ENCODE measurements at places on chromosomes 7 and 10.

- DNase-seq = no peak
Observed at GRCh38 chr10:89262086-89263051, 10.8 kb upstream of the LIPA start.

DNA sequence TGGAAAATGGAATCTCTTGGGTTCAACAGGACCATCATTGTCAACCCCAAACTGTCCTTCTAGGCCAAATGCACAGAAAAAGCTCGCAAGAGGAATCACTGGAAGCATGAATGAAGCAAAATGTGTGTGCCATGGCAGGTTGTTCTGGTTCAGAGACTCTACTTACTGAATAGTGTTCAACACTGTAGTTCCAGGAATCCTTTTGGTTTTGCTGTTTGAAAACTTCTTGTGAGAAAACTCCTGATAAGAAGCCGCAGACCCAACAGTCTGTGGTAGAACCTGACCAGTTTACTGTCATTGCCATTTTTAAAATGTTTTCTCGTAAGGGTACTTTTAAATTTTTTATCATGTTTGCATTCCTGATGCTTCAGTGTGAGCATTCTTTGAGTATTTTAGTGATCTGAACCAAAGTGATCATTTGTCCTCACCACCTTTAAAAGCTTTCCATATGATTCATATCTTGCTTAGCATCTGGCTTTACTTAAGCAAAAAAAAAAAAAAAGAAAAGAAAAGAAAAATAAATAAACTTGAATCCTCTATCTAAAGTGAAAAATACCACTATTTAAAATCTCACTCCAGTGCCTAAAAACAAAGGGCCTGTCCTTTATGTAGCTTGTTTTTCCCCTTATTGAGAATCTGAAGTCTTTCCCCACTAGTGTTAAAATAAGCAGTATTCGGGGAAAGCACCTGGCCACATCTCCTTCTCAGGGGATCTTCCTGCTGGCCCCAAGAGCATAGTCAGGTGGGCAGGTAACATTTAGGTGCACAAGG is 92.4 kb downstream of the WNT2 start:
- DNase-seq = no peak

- no peak for DNase-seq
Observed at GRCh38 chr7:40700653-40701421, 566.0 kb downstream of the SUGCT start.

DNA sequence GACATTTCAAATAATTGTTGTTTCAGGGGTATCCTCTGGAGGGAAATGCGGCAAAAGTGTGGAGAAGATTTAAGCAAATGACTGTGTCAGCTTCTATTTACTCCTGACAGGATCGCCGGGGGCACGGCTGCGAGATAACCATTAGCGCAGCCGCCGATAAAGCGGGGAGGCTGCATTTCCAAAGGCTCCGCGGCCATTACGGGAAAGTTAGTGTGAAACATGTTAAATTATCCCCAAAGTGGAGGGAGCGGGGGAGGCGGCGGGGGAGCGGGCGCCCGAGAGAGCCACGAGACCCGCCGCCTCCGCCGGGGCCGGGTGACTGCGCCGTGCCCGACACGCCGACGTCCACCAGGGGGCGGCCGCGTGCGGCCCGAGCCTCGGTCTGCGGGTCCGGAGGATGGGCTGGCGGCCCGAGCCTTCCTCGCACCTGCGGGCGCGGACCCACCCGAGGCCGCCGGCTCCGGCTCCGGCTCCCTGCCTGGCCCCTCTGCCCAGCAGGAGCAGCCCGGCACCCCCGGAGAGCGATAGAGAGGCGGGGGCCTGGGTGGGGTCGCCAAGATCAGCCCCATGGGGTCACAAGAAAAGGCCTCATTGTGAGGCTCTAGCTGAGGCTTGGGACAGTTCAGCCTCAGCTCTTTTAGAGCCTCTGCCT is 74.4 kb upstream of the PAX2 start:
- DNase-seq = no peak

- no peak for DNase-seq
Observed at GRCh38 chr10:97643441-97643985, 3.0 kb downstream of the PI4K2A start.

DNA sequence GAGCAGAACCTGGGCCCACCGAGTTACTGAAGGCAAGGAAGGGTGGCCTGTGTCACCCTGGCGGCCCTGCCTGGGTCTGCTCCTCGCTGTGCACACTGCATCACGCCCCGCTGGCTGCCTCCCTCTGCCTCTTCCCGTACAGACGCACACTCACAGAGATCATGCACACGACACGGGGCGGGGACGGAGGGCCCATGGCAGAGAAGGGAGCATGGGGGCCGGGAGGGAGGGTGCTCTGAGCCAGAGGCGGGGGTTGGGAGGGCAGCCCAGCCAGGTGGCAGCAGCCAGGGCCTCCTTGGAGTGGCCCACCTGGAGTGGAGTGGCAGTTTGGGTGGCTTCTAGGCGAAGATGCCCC is 16.6 kb downstream of the BUD23 start:
- DNase-seq = no peak

DNA sequence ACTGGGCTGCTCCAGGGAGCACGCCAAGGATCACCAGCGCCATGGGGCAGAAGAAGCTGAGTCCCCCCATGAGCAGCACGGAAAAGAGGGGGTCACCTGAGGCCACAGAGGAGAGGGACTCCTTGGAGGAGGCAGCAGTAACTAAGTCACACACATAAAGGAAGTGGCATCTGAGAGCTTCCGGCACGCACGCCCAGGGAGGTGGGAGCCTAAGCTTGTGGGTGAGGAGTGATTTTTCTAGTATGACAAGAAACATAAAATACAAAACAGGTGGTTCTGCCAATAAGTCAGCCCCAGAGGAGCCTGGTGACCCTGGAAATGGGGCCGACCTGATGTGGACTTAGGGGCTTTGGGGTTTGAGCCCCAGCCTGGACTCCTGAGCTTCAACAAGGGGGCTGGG is 60.8 kb downstream of the CARD11 start:
- DNase-seq = no peak

GRCh38 chr10:79139124-79139835 is 70.5 kb downstream of the ZMIZ1 start:
- DNase-seq = no peak

- no peak for DNase-seq
Observed at GRCh38 chr10:70176441-70176840, 6.1 kb upstream of the SAR1A start.

DNA sequence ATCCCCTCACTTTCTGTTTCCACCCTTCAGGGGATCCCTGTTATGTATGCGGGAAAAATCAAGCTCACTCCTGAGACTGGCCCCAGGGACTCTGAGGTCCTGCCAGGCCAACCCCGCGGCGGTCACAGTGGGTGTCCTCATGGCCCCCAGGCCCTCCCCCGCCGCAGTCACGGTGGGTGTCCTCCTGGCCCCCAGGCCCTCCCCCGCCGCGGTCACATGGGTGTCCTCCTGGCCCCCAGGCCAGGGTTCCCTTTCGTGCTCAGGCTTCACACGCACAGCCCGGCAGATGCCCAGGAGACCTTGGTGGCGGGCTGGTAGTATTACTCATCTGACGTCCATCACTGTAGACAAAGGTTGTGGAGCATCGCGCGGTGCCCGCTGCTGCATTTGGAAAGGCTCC is 491.0 kb upstream of the FOXK1 start:
- DNase-seq = no peak

DNA sequence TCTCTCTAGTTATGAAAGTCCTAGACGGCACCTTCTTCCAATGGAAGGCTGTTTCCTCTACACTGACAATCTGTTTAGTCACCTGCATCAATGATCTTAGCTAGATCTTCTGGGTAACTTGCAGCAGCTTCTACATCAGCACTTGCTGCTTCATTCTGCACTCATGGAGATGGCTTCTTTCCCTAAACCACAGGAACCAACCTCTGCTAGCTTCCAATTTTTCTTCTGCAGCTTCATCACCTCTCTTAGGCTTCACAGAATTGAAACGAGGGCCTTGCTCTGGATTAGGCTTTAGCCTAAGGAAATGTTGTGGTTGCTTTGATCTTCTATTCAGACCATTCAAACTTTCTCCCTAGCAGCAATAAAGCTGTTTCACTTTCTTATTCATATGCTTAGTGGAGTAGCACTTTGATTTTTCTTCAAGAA is 24.6 kb downstream of the NAMPT start:
- no peak for DNase-seq

DNA sequence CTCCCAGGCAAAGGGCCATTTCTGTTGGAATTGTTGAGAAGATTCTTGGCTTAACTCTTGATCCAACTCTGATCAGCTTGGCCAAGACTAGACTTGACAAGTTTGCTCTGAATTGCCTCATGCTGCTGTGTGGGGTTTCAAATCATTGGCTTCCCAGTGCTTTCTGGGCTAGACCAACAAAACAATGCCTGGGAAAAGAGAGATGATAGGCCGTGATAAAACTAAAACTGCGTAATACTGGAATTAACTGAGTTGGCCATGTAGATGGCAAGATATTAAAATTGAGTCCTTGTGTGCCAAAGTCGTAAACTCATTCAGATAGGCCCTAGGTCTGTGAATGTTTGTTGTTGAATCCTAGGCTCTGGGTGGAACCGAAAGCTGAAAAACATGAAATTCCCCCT is 222.6 kb downstream of the MGMT start:
- no peak for DNase-seq

DNA sequence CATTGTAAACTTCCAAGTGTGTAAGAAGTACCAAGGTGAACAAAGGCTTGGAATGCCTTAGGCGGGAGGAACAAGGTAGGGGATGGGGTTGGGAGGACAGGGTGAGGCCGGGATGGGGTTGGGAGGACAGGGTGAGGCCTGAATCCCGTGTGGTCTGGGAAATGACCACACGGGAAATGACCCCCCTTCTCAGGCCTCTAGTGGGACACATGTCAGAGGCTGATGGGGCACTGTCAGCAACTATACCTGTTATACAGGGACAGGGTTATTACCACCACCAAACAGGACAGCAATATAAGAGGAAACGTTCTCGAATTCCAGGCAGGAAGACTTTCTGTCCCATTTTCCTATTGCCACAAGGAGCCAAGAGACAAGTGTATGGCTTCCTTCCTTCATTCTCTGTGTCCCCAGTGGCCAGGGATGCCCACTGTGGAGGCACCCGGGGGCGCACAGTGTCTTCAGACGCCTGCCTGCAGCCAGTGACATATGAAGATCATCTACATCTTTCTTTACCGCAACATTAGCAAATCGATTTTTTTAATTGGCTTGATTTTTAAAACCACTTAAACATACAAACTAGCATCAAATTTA is 1.3 kb downstream of the MKI67 start:
- no peak for DNase-seq

- no peak for DNase-seq
Observed at GRCh38 chr7:5063698-5064097, 18.0 kb downstream of the RBAK start.

GRCh38 chr7:143518941-143519340 is 41.3 kb downstream of the TAS2R41 start:
- no peak for DNase-seq

GRCh38 chr7:118057404-118057803 is 126.6 kb upstream of the LSM8 start:
- DNase-seq = no peak

DNA sequence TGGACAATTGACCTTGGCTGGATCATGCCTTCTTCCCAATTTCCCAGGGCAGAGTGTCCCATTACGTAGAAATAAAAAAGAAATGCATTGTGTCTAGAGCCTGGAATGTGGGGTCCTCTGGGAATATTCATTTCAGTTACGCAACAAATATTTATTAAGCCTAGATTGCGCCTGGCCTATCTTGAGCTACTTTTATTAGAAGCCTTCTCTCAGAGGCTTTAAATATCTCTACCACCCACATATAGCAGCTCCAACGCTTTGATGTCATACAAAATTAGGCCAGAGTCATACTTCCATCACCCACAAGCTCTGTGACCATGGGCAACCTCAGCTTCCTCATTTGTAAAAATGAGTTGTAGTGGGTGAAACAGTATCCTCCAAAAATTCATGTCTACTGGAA is 24.9 kb upstream of the CARD11 start:
- no peak for DNase-seq

- DNase-seq = no peak
Observed at GRCh38 chr10:92787557-92788152, 60.7 kb upstream of the EXOC6 start.

DNA sequence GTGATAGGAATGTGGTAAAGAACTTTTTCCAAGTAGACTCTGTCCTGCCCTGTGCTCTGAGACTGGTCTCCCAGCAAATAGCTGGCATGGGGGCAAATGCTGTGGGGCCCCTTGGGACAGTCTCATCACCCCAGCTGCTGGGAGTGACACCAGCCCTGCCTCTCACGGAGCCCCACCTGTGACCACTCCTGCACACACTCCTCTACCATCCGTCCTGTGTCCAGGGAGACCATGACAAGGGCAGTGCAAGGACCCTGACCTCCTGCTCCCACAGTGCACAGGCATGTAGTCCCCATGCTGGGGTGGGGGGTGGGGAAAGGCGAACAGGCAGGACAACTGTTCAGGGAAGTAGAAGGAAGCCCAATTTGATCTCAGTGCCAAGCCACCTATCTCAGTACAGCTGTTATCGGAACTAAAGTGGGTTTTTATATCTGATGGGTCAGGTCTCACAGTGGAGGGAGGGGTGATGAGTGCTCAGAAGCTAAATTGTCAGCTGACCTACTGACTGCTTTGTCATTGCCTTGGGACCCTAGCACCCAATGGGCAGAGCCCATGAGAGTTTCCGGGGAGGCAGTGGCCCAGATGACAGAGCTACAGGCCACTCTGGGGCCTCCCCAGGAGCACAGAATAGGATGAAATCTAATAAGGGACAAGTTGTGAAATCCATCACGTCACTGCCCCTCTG is 24.5 kb downstream of the VSTM4 start:
- DNase-seq = no peak

DNA sequence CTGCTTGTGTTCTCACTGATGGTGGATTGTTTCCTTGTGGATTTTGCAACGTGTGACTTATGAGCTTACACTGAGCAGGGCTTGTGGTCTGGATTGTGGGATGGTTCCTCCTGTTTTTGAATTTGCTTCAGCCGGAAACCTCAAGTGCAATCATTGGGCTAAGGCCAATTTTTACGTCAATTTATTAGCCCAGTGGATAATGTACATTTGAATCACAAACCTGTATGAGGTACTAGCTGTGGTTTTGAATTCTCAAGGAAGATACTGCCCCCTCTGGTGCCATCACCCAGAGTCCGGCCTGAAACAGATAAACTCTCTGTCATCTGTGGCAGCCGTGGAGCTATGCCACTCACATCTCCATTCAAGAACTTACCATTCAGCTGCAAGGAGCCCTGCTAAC is 7.3 kb upstream of the ZNF777 start:
- no peak for DNase-seq
